ENCODE measurements at places on chromosomes 4 and X.

DNA sequence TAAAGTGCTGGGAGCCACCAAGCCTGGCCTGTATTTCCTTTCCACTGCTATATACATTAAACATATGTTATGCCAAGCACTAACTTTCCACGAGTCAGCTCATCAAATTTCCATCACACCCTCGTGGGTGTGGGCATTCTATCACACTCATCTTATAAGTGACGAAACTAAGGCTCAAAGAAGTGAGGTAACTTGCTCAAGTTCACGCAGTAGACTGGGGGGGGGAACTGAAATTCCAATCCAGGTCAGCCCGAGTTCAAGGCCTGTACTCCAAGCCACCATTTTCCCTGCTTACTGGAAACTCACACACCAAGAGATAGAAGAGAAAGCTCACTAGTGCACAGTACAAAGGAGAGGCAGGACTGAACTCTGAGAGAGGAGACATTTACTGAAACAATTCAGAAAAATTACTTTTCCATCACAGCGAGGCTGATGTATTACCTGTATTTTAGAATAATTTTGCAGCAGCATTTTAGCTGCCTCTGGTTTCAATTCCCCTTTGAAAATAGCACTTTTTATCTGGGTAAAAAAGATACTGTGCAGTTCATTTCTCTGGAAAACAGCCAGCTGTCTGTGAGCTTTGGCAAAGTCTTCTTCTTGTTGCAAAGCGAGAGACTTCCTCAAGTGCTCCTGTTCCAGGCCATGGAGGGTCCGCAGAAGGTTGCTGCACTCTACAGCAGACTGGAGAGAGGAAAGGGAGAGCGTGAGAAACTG is 76.8 kb downstream of the EVC2 start:
- DNase-seq: no peak

DNA sequence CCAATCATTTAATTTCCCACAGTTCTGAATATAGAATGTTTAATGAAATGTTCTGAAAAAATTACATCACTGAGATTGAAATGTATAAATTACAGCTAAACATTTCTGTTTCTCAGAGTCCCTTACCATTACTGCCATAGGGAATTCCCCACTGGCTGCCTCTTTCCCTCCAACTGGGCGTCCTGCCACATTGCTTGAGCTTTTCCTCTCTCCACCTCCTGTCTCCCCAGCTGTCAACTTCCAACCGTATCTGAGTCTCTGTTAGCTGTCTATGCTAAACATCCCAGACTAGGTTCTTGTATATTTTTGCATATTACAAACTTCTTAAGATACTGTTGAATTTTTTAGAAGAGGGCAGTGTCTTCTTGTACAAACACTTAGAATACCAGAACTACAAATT is 407.3 kb upstream of the SLIT2 start:
- no peak for DNase-seq

- no peak for DNase-seq
These were observed 824 bp downstream of the LRPAP1 start for GRCh38 chr4:3531318-3531878.

GRCh38 chrX:112816908-112817307 is 23.7 kb downstream of the AMOT start:
- no peak for DNase-seq

- no peak for DNase-seq
These were observed 54.1 kb downstream of the TLR10 start for GRCh38 chr4:38728631-38729141.

DNA sequence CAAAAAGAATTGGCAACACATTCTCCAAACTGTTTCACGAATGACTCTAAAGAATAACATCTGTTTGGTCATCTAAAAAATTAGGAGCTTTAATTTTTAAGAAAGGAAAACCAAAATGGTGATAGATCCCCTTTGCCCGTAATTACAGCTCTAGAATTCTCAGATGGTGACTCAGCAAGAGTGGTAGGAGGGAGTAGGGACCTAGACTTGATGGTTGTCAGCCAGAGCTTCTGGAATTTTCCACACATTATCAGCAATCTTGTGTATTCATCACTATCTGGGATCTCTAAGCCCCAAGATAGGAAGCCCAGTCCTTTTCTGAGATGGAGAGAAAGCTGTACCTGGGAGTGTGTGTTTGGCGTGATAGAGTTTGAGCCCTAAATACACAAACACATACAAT is 103.9 kb upstream of the RAB40AL start:
- no peak for DNase-seq

All from stimulated activated CD8-positive, alpha-beta memory T cell treated with anti-CD3 and anti-CD28 coated beads, Interleukin-4, amount 100 ng/mL, for 48 hours (primary cell).